ENCODE measurements at places on chromosomes 7 and 10.
A peak's percentile ranks its signal among the peaks of the same experiment; 100 is the strongest.

DNA sequence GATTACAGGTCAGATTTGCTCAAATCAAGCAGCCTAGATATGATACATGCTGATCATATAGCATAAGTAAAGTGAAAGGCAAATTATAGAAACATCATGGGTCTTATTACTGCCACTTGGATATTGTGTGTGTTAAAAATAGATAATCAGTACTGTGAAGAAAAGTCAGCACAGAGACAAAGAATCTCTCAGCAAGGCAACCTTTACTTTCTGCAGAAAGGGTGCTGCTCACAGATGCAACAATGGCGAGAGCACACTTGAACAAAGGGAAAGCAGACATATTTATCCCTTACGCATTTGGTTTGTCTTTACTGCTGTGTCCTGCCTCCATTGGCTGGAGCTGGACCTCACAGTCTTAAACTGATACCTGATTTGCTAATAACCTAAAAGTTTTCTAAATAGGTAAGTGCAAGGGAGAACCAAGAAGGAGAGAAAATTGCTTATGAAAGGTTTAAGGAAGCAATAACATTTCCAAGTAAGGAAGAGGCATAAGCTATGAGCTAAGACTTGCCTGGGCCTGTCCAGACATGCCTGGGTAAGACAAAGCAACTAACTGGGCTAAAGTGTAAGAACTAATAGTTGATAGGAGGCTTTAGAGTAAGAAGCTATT lies 1310.8 kb upstream of the LRRTM3 start:
- DNase-seq, result no peak

GRCh38 chr10:95818668-95819067 lies 62.7 kb downstream of the ENTPD1 start:
- DNase-seq, result no peak

GRCh38 chr7:124575176-124575575 lies 190.4 kb downstream of the GPR37 start:
- no peak for DNase-seq

GRCh38 chr7:31664890-31665289 lies 22.1 kb upstream of the PPP1R17 start:
- no peak for DNase-seq

GRCh38 chr7:76514926-76515771 lies 4.8 kb downstream of the UPK3B start:
- DNase-seq, result no peak

- no peak for DNase-seq
These were observed 62.3 kb downstream of the DLG5 start for GRCh38 chr10:77864151-77864851.

- DNase-seq, result no peak
These were observed 4.9 kb upstream of the RRP12 start for GRCh38 chr10:97406064-97406463.

DNA sequence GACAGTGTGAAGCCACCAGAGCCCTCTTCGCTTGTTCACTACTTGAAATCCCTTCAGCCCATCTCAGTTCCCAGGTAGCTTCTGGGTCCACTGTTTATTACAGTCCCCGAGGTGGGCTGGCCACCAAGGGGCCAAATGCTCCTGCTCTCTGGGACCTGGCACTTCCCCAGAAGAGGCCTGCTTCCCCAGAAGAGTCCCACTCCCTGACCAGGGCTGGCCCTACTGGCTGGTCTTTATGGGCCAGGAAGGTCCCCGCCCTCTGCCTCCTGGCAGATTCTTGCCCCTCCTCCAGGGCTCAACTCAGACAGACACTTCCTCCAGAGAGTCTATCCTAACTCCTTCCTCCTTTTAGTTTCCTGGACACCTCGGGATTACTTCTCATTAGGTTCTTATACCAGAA lies 70.7 kb upstream of the LRRC18 start:
- no peak for DNase-seq

- no peak for DNase-seq
These were observed 7.7 kb upstream of the HYCC1 start for GRCh38 chr7:23021596-23021995.

GRCh38 chr7:37920305-37920848 lies at the start of gene EPDR1:
Gene EPDR1, plus strand, starts transcription at chr7:37920640. Its CDS starts 300 bp downstream, at chr7:37920940.
- DNase-seq, result peak; percentile 45

GRCh38 chr10:58384095-58384494 lies 1.1 kb upstream of the TFAM start:
- DNase-seq, result peak; percentile 25

DNA sequence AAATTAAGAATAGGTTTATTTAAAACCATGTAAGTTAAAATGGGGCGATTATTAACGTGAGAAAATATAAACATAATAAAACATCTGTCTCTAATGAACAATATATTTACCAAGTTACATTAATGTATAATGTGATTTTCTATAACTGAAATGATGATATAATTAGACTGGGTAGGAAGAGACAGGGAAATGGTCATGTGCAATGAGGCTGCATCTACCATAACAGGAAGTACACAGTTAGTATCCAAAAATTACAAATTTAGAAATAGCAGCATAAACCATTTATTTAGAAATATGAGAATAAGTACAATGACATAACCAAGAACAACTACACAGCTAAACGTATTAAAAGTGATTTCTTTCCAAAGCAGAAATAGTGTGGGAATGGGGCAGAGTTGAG lies 25.8 kb upstream of the BET1 start:
- no peak for DNase-seq
